ENCODE measurements at places on chromosomes 16 and 17.

- no peak for DNase-seq
Measured at GRCh38 chr17:82282239-82283207, 9.0 kb upstream of the CSNK1D start.

- DNase-seq: no peak
Measured at GRCh38 chr16:62157544-62157943, 121.3 kb upstream of the CDH8 start.

- no peak for DNase-seq
Measured at GRCh38 chr16:89764711-89765201, 43.4 kb downstream of the ZNF276 start.

DNA sequence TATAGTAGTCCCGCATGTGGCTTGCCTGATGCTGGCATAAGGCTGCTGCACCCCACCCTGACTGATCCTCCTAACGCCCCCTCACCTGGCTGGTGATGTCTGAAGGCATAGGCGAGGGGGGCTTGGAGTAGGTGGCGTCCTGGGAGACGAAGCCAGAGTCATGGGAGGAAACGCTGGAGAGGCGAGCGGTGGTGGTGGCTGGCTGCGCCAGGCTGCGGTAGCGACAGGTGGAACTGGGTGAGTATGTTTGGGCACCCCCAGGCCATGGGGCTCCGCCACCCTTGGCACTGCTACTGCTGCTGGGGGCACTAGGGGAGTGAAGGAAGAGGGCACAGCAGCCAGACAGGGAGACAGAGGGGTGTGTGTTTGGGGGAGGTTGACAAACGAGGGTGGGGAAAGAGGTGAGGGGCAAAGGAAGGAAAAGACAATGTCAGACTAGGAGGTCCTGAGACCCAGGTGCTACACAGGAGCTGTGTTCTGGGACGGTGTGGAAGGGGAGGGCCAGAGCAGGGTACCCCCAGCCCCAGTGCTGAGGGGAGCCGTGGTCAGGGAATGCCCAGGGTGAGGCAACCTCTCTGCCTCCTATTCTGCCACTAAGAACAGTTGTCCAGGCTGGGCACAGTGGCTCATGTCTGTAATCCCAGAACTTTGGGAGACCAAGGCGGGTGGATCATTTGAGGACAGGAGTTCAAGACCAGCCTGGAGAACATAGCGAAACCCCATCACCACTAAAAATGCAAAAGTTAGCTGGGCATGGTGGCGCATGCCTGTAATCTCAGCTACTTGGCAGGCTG is 11.4 kb downstream of the MTSS2 start:
- no peak for DNase-seq

DNA sequence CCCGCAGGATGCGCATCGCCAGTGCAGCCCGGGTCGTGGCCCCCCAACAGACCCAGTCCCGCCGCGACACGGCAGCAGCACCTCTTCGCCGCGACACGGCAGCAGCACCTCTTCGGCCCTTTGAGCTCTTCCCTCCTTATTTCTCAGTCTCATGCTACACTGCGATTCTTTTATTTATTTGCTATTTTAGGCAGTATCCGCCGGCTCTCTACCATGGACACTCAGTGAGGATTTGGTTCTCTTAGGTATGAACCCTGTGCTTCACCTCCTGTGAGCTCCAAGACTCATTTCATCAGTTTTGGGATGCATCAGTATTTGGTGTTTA is 8.3 kb upstream of the MAP2K3 start:
- DNase-seq: no peak

GRCh38 chr16:67528222-67528869 is at the start of gene RIPOR1:
Gene RIPOR1, plus strand, starts transcription at chr16:67528829. Its CDS starts 9,618 bp downstream, at chr16:67538447.
- no peak for DNase-seq

DNA sequence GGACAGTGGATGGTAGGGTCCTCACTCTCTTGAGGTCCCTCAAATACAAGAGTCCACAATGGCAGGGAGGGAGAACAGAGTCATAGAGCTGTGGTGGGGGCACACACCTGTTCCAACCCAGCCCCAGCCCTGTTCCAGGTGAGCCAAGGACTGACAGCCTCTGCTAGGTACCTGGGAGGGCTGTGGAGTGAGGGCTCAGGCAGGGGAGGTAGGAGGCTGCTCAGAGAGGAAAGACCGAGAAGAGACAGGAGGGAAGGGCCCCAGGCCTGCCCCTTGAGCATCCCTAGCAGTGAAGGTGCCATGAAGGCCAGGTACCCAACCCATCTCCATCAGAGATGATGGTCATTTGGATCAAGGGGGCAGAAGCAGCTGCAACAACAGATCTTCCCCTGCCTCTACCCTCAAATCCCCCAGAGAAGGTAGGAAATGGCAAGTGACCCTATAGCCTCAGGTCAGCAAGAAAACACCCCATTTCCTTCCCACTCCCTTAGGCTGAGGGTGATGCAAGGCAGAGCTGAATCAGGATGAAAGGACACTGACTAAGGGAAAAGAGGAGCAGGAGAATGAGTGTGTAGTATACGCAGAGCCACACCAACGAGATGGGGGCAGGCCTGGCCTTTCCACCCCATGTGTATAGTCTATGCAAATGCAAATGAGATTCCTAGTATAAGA is 28.6 kb downstream of the CD300LG start:
- DNase-seq: no peak

DNA sequence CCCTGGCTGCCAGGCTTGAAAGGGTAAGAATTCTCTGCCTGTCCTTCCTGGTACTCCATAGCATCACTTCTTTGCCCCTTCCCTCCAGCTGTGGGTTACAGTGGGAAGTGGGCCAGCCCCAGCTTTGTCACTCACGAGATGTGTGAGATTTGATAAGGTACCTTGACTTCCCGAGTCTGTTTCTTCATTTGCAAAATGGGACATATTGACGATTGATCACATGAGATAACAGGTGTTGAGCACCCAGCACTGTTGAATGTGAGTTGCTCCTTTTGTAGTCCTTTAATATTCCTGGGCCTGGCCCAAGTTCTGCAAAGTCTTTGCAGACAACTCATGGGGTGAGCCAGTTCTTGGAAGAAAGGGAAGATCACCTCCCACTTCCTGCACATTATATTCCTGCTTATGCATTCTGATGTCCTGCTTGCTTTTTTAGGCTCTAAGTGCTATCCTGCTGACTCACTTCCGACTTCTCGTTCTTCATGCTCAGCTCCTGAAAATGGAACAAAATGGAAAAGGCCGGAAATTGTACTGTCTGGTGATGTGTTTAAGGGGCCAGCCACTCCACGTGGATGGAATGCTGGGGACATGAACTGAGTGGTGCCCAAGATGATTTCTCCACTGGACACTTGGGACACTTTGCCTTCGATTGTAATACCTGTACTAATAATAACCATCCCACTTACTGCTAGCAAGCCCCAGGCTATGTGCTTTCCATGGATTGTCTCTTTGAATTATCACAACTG is 8.3 kb upstream of the NLK start:
- DNase-seq: peak; percentile 54

DNA sequence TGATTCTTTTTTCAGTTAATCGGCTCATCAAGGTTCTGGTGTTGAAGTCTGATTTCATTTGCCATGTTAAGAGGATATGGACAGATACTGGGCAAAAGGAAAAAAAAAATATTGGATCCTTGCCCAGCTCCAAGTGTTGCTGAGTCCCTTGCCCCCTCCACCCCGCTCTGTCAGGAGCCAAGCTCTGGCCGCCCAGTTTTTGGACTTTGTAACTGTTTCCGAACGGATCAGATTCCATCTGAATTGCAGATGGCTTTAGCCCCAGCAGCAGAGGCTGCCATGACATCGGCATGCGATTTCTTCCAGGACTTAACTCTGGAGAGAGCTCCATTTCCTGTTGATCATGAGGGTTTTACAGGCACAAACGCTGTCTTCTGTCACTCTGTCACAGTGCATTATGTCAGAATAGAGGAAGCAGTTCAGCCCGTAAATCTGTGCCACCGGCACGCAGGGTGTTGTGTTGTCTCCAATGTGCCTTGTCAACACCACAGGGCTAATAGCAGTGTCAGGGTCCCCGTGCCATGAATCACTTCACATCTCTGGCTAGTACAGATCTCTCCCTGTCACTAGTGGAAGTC is 615.6 kb downstream of the MAF start:
- DNase-seq: no peak

DNA sequence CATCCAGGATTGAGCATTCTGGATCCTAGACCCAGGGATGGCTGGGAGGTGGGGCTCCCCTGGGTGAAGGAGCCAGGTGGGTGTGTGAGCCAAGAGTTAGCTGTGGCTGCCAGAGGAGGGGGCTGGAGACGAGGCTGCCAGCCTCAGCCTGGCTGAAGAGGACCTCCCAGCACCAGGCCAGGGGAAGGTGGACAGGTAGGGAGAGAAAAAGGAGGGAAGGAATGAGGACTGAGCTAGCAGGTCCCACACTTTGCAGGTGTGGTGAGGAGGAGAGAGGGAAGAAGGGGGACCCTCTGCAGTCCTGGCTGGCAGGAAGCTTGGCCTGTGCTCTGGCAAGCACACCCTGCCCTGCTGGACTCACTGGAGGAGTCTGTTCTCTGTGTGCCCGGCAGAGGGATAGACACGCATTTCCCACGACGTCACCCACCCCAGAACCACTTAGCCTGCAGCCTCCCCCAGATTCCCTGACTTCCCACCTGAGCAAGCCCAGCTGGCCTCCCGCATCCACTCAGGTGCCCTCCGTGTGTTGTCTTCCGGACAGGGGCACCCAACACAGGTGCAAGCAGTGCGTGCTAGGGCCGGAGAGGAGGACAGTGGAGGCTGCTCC is 42.0 kb downstream of the SOCS3 start:
- DNase-seq: no peak

DNA sequence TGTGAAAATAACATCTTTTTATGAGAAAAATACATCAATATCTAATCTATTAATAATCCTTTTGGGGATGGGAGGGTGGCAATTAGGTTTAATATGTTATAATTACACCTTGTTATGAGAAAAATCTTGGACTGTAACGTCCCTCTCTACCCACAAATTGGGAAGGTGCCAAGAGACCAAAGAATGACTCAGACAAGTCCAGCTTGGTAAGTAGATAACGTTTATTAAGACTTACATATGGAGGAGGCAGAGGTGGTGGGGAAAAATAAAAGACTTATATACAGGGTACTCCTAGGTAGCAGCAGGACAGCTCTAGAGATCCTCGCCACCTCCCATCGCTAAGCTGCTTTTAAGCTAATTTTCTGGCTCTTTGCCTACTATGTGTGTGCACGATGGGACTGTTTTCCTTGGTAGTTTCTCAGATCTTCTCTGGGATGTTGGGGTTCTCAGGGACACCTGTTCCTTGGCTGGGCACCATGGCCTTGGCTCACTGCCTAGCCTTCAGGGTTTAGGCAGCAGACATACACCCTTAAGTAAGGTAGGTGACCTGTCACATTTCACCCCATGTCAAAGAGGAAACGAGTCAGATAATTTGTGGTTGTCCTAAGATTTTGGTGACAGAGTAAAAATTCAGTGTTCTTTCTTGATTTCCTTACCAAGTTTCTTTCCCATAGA is 31.5 kb downstream of the RBL2 start:
- DNase-seq: peak; percentile 56

DNA sequence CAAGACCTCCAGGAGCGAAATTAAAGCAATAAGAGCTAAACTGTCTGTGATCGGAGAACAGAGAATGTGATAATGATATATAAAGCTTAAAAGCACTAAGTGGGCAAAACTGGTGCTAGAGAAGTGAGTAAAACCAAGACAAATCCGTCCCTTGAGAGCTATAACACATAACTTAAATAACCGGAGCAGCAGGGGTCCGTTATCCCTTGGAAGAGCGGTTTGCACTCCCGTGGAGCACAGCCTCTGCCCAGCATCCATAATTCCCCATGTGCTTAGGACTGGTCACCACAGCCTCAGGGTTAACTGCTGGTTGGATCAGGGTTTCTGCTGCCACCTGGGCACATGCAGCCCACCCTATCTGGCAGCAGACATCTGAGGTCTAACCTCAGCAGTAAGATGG is 489.0 kb downstream of the NPIPA7 start:
- no peak for DNase-seq

GRCh38 chr17:60637683-60638082 is 37.7 kb downstream of the PPM1D start:
- no peak for DNase-seq

GRCh38 chr17:8629371-8630226 is 926 bp downstream of the MYH10 start:
- DNase-seq: no peak

- no peak for DNase-seq
Measured at GRCh38 chr17:17056156-17056539, 13.9 kb downstream of the MPRIP start.

DNA sequence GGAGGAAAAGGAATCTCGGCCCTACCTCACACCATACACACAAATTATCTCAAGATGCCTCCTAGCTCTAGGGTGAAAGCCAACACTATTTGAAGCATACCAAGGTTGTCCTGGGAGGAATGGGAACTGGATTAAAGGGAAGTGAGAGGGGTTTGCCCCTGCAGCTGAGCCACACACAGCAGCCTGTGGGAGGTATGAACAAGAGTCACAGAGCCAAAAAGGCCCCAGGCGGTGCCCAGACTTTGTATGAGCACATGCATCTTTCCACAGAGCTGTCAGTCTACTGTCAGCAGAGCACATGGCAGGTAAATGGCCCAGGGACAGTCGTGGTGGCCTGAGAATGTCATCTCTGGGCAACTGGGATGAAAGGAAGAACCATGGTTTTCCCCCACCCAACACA is 31.0 kb upstream of the RCVRN start:
- no peak for DNase-seq

DNA sequence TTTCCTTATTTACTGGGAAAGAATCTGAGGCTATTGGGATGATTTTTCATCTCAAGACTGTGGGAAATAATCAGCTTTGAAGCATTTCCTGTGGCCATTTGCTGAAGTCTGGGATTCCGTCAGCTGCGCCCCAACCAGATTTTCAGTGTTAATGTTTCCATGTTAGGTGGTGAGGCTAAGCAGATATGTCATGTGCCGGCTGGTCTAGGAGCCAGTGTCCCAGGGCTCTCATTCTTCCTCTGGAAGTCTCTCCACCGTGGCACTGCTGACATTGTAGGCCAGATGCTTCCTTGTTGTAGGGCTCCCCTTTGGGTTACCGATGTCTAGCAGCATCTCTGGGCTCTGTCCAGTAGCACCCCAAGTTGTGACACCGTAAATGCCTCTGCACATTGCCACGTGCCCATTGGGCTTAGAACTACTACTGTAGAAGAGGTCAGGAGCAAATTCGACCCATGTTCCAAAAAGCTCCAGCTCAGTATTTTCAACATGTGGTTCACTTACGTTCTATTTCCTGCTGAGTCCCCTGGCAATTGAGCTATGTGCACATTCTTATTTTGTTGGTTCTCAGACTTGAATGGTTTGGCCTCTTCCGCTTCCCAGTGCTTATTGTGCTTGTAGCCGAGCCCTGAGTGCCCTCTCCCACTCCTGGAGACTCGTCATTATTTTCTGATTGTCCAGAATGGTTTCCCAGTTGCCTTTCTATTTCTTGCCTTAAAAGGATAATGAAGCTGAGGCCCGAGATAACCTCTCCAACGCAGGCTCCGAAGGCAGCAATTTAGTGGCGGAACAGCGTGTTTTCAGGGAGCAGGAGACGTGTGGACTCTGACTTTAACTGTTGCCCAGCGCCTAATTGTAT is 82.2 kb downstream of the SPECC1 start:
- DNase-seq: no peak

- no peak for DNase-seq
Measured at GRCh38 chr17:66123163-66123562, 68.8 kb downstream of the CEP112 start.

GRCh38 chr16:77169650-77170236 is 21.2 kb upstream of the MON1B start:
- no peak for DNase-seq

Measured in HS-27A (cell line).